ENCODE measurements at places on chromosomes 5 and 9.

DNA sequence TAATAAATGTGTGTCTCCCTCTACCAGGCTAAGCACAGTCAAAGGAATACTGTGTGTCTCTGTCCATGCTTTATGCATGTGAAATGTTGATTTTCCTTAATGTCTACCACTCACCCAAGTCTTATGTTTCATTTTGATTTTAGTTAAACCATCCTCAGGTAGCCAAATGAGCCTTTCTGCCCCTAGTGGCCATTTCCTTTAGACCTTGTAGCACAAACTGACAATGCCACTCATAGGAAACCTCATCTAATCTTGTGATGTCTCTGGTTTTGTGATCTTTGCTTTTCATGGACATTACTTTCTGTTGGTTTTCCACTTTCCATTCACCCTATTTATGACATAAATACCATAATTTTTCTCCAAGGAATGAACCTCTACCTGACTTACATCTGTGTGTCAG, 820.8 kb downstream of the MAT2B start:
- no peak for DNase-seq

DNA sequence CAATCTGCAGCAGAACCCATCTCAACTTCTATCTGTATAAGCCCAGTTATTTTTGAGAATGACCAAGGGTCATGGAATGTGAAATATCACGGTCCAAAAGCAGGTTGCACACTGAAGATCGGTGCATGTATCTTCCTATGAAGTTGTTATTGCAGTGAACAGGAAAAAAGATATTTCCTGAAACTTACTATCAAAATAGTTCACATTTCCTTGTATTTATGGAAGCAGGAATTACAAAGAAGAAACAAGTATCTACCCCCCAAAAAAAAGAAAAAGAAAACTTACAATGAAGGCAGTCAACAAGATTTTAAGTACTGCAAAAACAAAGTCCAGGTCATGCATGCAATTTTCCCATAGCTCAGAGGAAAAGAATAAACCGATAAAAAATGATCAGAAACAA, 70.0 kb downstream of the MPDZ start:
- DNase-seq, result no peak

- DNase-seq, result no peak
Observed at GRCh38 chr5:62341783-62342475, 35.9 kb downstream of the KIF2A start.

DNA sequence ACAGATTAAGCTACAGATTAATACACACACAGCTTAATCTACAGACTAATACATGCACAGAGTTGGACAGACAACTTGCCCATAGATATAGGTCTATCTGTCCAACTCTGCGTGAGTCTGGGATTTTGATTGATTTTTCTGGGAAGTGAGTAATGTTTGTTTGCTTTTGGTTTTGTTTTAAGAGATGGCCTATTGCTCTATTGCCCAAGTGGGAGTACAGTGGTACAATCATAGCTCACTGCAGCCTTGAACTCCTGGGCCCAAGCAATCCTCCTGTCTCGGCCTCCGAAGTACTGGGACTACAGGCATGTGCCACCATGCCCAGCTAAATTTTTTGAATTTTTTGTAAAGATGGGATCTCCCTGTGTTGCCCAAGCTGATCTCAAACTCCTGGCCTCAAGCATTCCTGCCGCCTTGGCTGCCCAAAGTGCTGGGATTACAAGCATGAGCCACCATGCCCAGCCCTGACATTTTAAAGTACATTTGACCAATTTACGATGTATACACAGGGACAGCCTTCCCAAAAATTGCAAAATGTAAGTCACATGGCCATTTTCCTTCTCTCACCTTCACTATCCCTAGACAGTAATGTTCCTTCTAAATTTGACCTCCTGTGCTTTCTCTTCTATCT, 50.8 kb downstream of the PAPPA start:
- no peak for DNase-seq

- no peak for DNase-seq
Observed at GRCh38 chr5:56307714-56308333, 74.7 kb upstream of the ANKRD55 start.

- DNase-seq, result no peak
Observed at GRCh38 chr5:52065182-52065581, 681.9 kb downstream of the ISL1 start.
